Daoy (cell line): ENCODE measurements at places on chromosomes 2 and 18. TPM values are rescaled to one million over a fixed set of nuclear protein-coding genes. Genes with fewer than 3 reads are reported as not detected.

GPATCH11 gene
- 19.7 and 25.2 TPM in 2 replicates for total RNA-seq

GRCh38 chr2:50103442-50103841 lies 928.5 kb downstream of the NRXN1 start:
- DNase-seq = no peak

- no peak for DNase-seq
These were observed 34.8 kb downstream of the COL5A2 start for GRCh38 chr2:189144700-189145211.

GRCh38 chr2:48107326-48107925 lies 201.1 kb upstream of the FBXO11 start:
- DNase-seq = peak; percentile 91

GRCh38 chr2:21228041-21228895 lies 104.5 kb downstream of the TDRD15 start:
- no peak for DNase-seq
